Breast epithelium (tissue), 4 donors: ENCODE measurements at places on chromosomes 4 and X. TPM values are rescaled to one million over a fixed set of nuclear protein-coding genes. Genes with fewer than 3 reads are reported as not detected.

GRCh38 chr4:726235-726787 is 20.7 kb downstream of the PCGF3 start:
- peak overlapping the region; percentile 58 for H3K27ac ChIP-seq
- DNase-seq = no peak
- H3K4me1 ChIP-seq = no peaks in the 10 kb centered on the region
- no peaks in the 10 kb centered on the region for H3K27me3 ChIP-seq

GRCh38 chr4:112318239-112319142 is 21.3 kb downstream of the ALPK1 start:
- no peaks in the 10 kb centered on the region for H3K36me3 ChIP-seq
- DNase-seq = no peak
- no peak overlapping the region for H3K4me3 ChIP-seq
- no peaks in the 10 kb centered on the region for H3K27me3 ChIP-seq
- no peaks in the 10 kb centered on the region for H3K4me1 ChIP-seq

DNA sequence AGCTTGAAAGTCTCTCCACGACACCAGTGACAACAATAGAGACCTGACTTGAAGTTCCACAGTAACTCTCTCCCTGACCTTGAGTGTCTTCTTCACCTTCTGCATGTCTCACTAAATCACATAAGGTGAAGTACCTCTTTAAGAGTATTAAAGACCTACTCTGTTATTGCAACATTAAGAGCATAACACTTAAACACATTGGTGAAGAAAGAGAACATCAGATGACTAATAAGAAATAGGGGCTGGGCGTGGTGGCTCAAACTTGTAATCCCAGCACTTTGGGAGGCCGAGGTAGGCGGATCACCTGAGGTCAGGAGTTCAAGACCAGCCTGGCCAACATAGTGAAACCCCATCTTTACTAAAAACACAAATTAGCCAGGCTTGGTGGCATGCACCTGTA is 33.9 kb upstream of the MAPK10 start:
- H3K36me3 ChIP-seq = no peaks in the 10 kb centered on the region
- no peak overlapping the region for H3K4me3 ChIP-seq
- no peak for DNase-seq
- H3K4me1 ChIP-seq = no peaks in the 10 kb centered on the region
- no peaks in the 10 kb centered on the region for H3K27me3 ChIP-seq
- no peak overlapping the region for H3K27ac ChIP-seq

- H3K36me3 ChIP-seq = no peaks in the 10 kb centered on the region
- no peaks in the 10 kb centered on the region for H3K27me3 ChIP-seq
Measured at GRCh38 chr4:151887816-151888180, 127.0 kb upstream of the GATB start.

DNA sequence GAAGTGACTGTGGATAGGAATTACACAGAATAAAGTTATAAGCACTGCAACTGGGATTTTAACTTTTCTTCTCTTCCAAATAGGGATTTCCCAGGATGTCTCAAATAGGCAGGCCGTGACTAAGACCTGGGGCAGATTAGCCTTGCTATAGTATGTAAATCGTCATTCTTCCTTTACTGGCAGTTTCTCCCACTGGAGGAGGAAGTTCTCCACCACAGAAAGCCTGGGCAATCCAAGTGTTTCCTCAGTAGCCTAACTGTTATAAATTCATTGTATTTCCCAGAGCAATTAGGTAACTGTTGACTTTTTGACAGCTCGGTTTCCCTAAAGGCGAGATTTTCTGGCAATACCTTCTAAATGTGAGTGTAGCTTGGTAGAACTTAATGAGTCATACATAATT is at the start of gene TNIP3:
TSS of gene TNIP3 (minus strand) at position 31 of the 400 bp plus-strand sequence. CDS start 196 bp downstream, outside the sequence.
- H3K27me3 ChIP-seq = no peaks in the 10 kb centered on the region
- no peaks in the 10 kb centered on the region for H3K4me1 ChIP-seq
- no peak for DNase-seq
- no peaks in the 10 kb centered on the region for H3K36me3 ChIP-seq
- no peak within 1 kb of the TSS for H3K4me3 ChIP-seq

- no peaks in the 10 kb centered on the region for H3K4me1 ChIP-seq
- DNase-seq = no peak
- no peak overlapping the region for H3K4me3 ChIP-seq
- no peak overlapping the region for H3K27ac ChIP-seq
- H3K27me3 ChIP-seq = no peaks in the 10 kb centered on the region
- H3K36me3 ChIP-seq = no peaks in the 10 kb centered on the region
Measured at GRCh38 chr4:153156263-153156662, 48.0 kb upstream of the TRIM2 start.

DNA sequence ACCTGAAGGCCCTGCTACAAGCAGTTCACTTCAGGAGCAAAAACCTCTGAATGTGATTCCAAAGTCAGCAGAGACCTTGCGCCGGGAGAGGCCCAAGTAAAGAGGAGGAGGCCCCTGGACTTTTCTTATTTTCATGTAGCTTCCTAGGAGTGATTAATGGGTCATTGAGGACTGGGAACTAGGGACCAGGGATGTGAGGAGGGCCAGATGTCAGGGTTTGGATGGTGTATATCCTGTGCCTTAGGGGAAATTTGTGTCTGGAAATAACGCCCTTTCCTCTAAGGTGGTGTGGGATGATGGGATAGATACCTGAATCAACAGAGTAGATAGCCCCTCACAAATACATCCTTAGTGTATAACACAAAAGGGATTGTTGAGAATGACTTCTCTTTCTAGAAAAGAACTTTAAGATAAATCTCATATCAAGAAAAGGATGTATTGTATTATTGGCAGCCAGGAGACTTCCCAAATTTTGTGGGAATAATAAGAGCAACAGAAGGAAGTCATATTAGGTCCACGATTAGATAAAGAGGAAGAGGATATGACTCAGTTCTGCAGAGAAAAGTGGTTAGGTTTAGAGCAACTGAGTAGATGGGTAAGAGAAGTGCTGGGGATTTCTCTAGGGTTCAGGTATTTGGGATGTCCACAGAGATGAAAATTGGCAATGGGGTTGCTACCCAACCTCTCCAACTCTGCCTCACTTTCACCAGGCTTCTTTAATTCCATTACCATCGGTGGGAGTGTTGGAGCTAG is 1.1 kb downstream of the ITGB1BP2 start:
- H3K36me3 ChIP-seq = no peaks in the 10 kb centered on the region
- H3K4me1 ChIP-seq = no peaks in the 10 kb centered on the region
- H3K27me3 ChIP-seq = peaks cover 30% of the 10 kb centered on the region
- H3K27ac ChIP-seq = no peak overlapping the region
- no peak for DNase-seq

DNA sequence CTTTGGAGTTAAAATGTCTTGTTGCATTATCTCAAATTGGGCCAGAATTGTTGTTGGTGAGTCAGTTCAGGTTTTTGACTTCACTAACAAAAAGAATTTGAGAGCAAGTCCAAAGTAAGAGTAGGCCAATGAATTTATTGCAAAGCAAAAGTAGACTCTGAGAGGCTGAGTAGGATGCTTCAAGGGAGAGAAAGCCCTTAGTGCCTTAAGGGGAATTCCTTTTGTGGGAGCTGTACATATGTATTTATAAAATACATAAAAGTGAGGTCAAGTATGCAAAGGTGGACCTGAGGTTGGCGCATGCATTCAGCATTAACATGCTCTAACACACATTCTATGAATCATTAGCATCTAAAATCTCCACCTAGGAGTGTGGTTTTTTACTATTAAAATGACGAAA is 565.4 kb downstream of the GRXCR1 start:
- no peaks in the 10 kb centered on the region for H3K4me1 ChIP-seq
- no peak overlapping the region for H3K27ac ChIP-seq
- no peak overlapping the region for H3K4me3 ChIP-seq
- H3K36me3 ChIP-seq = no peaks in the 10 kb centered on the region

DNA sequence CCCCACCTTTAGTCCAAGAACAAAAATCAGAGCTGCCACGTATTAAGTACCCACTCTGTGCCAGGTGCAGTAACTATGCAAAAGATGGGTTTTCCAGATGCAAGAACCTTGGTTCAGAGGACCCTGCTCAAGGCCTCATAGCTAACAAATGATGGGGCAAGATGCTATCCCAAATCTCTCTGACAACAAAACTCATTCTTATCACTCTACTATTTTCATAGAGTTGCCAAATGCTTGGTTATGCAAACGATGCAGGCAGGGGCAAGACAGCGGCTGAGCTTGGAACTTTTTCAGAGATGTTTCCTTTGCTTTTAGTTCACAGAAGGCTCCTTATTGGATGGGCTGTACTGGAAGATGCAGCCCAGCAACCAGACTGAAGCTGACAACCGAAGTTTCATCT is 30.5 kb downstream of the PKD2 start:
- H3K27me3 ChIP-seq = no peaks in the 10 kb centered on the region
- no peaks in the 10 kb centered on the region for H3K4me1 ChIP-seq
- H3K4me3 ChIP-seq = no peak overlapping the region
- peaks cover 6% of the 10 kb centered on the region for H3K36me3 ChIP-seq

GRCh38 chr4:22962295-22962694 is 269.6 kb downstream of the GBA3 start:
- no peak overlapping the region for H3K27ac ChIP-seq
- H3K4me1 ChIP-seq = no peaks in the 10 kb centered on the region
- no peaks in the 10 kb centered on the region for H3K27me3 ChIP-seq
- no peak for DNase-seq

DNA sequence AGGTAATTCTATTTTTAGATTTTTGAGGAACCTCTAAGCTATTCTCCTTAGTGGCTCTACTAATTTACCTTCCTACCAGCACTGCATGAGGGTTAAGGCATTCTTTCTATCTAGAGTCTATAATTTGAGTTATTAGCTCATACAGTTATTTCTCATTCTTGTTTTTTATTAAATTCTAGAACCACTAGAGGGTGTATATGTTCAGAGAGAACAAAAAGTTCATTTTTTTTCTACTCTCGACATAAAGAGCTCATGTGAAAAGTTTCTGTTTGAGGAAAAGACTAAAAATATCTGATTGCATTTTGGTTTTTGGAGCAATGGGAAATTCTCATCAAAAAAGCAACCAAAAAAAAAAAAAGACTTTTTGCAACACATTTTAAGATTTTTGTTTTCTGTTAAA is 57.0 kb upstream of the LRAT start:
- no peak for DNase-seq
- no peaks in the 10 kb centered on the region for H3K27me3 ChIP-seq
- no peak overlapping the region for H3K4me3 ChIP-seq
- H3K36me3 ChIP-seq = no peaks in the 10 kb centered on the region
- no peak overlapping the region for H3K27ac ChIP-seq

DNA sequence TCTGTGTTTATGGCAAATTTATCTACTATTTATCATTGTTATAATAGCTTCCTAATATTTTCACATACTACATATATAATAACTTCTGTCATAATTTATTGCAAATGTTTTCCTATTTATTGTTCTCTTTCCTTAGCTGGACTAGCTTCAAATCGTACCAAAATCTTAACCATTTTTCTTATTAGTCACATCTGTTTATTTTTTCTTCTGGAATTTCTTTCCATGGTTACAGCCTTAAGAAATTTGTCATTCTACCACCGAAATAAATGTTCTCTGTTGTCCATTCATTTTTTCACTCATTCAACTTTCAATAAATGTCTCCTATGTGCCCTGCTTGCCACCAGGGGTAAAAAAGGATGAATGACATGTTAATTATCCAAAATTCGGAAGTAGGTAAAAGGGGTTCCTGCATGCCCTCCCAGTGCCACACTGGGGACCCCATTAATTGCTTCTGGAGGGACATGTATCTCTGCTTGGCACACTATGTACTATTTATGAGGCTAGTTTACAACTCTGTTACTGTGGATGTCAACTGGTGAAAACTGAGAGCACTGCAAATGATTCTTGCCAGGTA is 182.1 kb downstream of the SH3KBP1 start:
- no peak overlapping the region for H3K27ac ChIP-seq
- DNase-seq = no peak
- no peaks in the 10 kb centered on the region for H3K4me1 ChIP-seq
- no peak overlapping the region for H3K4me3 ChIP-seq
- no peaks in the 10 kb centered on the region for H3K27me3 ChIP-seq

- H3K27ac ChIP-seq = peak overlapping the region; percentile 94
- no peaks in the 10 kb centered on the region for H3K4me1 ChIP-seq
- DNase-seq = peak; percentile 63
- peak overlapping the region; percentile 90 for H3K4me3 ChIP-seq
- H3K36me3 ChIP-seq = no peaks in the 10 kb centered on the region
- H3K27me3 ChIP-seq = no peaks in the 10 kb centered on the region
Measured at GRCh38 chr4:182916483-182917181, 554 bp downstream of the DCTD start.

DNA sequence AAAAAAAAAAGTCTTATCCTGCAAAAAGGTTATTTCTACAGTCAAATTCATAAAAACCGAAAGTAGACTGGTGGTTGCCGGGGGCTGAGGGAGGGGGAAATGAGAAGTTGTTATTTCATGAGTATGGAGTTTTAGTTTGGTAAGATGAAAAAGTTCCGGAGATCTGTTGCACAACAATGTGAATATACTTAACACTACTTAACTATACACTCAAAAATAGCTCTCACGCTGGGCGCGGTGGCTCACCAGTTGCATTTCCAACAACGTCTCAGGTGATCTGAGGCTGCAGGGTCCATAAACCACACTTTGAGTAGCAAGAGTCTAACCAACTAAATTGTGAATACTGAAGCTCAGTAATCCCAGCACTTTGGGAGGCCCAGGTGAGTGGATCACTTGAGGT is 52.4 kb downstream of the ANOS1 start:
- H3K27ac ChIP-seq = no peak overlapping the region
- H3K27me3 ChIP-seq = no peaks in the 10 kb centered on the region
- no peak overlapping the region for H3K4me3 ChIP-seq
- DNase-seq = no peak

DNA sequence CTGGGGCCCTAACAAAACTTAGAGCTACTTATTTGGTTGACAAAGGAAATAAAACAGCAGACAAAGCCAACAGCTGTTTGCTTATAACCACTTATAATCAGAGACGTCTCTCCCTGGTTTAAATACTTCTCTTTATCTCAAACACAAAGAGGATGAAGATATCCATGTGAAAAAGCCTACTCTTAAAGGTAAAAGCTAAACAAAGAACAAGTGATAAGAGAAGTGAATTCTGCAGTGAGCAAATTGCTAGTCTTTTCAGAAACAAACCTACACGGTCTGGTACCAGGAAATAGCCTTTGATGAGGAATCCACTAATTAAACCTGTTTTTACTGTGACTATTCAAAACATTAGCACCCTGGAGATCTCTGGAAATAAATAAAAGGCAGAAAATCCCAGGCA is 46.7 kb downstream of the GRIA3 start:
- DNase-seq = no peak
- H3K27me3 ChIP-seq = no peaks in the 10 kb centered on the region
- H3K4me1 ChIP-seq = no peaks in the 10 kb centered on the region

- no peaks in the 10 kb centered on the region for H3K36me3 ChIP-seq
- H3K4me1 ChIP-seq = no peaks in the 10 kb centered on the region
- no peak for DNase-seq
Measured at GRCh38 chrX:6299724-6300123, 71.1 kb upstream of the NLGN4X start.

Gene CTAG2
- not detected for total RNA-seq

Gene PDHA2
- not detected for total RNA-seq

Gene EFNB1
- total RNA-seq = 46.5 TPM

Gene RAB9A
- total RNA-seq = 43.2 TPM

Gene GABRG1
- not detected for total RNA-seq

Gene FMR1NB
- not detected for total RNA-seq

Gene CSN3
- 4.1 TPM for total RNA-seq
